Stimulated activated CD8-positive, alpha-beta memory T cell treated with anti-CD3 and anti-CD28 coated beads, Interleukin-2, amount 100 ng/mL, for 48 hours (primary cell): ENCODE measurements at places on chromosomes 4 and X.

- DNase-seq: no peak
Measured at GRCh38 chr4:20253735-20254409, 2.2 kb downstream of the SLIT2 start.

GRCh38 chr4:60962286-60962685 lies 237.8 kb upstream of the ADGRL3 start:
- no peak for DNase-seq

DNA sequence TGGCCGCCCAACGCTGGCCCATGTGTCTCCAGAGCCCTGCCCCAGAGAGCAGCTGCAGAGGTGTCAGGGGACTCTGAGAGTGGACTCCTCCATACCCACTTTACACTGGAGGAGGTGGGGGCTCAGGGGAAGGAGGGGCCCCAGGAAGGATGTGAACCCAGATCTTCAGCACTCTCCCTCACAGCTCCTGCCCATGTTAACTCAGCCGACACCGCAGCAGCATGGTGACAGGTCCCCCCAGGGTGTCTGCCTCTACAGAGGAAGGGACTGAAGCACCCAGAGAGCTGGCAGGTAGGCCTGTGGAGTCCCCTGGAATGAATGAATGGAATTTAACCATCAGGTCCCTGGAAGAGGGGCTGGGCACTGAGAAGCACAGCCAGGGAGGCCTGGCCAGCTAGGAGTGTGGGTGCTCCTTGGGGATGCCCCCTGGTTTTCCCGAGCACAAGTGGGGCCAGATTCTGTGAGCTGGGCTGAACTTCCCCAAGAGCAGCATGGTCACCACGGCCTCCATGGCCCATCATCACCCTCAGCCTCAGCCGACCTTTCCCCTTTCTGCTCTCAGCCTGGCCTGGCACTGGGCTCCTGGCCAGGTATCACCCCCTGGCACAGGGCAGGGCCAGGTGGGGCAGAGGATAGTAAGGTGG lies 21.9 kb downstream of the SH3BP2 start:
- no peak for DNase-seq

- no peak for DNase-seq
Measured at GRCh38 chrX:24860140-24860539, 155.6 kb downstream of the ARX start.

DNA sequence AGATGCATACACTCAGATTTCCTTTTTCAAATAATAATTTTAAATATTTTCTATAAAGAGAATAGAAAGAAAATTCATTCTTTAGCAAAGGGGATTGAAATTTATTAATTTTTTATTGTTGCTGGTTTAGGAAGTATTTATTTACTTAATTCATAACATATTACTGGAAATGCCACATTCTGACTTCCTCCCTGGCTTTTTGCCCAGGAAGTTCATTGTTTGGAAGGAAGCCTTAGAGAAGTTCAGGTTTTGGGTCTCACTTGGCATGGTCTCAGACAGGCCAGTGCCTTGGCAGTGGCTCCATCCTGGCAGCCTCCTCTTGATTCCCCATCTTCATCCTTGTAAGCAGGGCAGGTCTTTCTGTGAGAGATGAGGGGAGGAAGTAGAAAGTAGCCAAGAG lies 50.5 kb downstream of the IL15 start:
- DNase-seq: no peak
